ENCODE measurements at places on chromosomes 11 and 22.

DNA sequence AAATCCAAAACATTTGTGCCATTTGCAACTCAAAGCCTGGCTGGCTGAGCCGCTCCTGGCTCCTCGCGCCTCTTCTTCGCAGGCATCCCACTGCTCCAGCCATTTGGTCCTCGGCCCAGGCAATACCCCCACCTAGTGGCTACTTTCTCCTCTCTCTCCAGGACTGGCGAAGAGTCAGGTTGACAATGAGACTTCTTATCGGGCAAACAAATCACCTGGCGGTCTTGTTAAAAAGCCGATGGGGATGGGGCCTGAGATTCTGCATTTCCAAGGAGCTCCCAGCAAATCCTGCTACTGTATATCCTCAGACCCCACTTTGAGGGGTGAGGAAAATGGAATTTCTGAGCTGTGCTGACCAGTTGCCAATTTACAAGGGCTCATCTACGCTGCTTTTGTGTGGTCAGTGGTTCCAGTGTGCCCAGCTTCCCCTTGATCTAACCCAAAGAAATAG is 89.0 kb downstream of the ISX start:
- no peak for DNase-seq

DNA sequence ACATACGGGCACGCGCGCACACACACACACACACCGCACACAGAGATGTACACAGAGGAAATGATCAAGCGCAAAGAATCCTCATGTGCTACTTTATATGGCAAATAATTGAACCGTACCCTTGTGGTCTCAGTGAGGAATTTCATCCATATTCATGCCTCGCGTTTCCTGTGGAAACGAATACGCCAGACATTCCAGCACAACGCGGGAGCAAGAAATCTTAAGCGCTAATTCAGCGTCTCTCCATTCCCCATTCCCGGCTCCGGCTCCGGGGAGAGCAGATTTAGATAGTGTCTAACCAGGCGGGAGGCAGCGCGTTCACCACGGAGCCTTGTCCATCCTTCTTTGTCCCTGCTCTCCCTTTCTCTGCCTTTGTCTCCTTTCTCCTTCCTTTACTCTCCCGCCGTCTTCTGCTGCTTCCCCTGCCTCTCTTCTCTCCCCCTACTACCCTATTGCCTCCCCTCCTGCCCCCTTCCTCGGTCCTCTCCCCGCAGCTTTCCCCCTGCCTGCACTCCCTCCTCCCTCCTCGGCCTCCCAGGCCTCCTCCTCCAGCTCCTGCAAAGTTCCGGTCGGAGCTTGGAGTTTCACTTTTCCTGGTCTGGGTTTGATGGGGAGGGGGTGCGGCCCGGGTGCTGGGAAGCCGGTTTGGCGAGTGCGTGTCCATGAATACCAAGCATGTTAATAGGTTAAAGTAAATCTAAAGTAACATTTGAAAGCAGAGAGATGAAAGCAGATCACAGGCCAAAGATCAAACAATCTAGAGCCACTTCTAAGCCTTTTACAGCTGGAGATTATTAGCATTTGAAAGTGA is 579.3 kb downstream of the BUD13 start:
- DNase-seq: no peak

GRCh38 chr11:31872076-31872443 is 60.9 kb upstream of the PAX6 start:
- no peak for DNase-seq

GRCh38 chr22:22671506-22671905 is 27.1 kb downstream of the GGTLC2 start:
- no peak for DNase-seq

DNA sequence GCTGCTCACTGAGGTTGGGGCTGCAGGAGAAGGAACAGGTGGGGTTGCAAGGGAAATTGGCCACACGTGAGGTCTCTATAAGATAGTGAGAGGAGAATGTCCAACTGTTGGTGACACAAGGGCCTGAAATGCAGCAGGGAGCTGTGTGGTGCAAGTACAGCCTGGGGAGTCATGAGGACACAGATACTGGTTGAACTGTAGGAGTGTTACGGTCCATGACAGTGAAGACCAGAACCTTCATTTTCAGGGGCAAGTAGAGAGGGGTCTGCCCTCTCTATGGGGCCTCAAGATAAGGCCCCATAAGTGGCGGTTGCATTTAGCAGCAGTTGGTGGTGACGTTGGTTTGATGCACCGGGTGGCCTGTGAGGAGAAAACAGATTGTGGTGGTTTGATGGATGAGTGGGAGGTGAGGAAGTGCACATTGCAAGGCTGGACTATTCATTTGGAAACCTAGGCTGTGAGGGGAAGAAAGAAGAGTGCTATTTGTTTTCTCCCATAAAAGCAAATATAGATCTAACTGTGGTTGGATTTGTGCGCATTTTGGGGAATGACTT is 39.4 kb downstream of the MICAL2 start:
- DNase-seq: no peak

DNA sequence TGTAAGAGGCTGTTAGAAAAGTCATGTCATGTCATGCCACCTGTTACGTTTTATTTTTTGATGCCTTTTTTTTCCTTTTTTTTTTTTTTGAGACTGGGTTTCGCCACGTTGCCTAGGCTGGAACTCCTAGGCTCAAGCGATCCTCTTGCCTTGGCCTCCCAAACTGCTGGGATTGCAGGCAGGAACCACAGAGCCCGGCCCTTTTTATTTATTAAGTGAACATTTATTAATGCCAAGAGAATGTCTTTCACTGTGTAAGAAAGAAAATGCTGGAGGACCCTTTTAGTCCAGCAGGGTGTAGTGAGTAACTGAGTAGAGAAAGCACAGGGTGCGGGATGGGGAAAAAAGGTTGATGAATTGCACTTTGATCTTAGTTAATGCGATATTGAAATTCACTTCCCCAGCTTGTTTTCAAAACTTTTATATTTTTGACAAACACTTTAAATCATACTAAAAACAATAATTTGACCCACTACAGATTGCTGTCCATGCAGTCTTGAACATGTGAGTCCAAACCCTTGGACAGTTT is 2.3 kb upstream of the XBP1 start:
- DNase-seq: no peak

- peak; percentile 86 for DNase-seq
Measured at GRCh38 chr11:74325649-74326645, 14.5 kb upstream of the P4HA3 start.

- DNase-seq: no peak
Measured at GRCh38 chr11:72179804-72180396, 12.0 kb upstream of the FOLR1 start.

DNA sequence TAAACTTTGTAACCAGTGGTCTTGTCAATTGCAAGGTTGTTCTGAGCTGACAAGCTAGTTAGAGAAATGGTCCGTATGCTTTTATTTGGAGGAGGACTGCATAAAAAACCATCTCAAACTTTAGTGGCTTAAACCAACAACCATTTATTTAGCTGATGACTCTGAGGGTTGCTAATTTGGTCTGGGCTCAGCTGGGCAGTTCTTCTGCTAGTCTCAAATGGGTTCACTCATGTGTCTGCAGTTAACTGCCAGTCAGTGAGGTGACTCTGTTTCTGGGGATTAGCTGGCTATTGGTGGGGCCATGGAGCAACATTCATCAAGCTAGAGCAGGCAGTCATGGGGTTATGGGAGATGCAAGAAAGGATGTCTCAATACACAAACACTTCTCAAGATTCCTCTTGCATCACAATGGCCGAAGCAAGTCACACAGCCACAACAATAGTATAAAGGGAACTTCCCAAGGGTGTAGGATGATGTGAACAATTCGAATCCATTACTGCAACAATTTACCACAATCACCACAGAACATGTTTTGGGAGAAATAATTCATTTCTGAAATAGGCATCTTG is 521.9 kb downstream of the INSC start:
- no peak for DNase-seq

GRCh38 chr11:111416231-111416960 is 37.3 kb upstream of the POU2AF1 start:
- no peak for DNase-seq

- DNase-seq: no peak
Measured at GRCh38 chr11:9142732-9143131, 51.3 kb upstream of the SCUBE2 start.

GRCh38 chr22:36221799-36222751 is 17.3 kb downstream of the APOL2 start:
- DNase-seq: no peak

DNA sequence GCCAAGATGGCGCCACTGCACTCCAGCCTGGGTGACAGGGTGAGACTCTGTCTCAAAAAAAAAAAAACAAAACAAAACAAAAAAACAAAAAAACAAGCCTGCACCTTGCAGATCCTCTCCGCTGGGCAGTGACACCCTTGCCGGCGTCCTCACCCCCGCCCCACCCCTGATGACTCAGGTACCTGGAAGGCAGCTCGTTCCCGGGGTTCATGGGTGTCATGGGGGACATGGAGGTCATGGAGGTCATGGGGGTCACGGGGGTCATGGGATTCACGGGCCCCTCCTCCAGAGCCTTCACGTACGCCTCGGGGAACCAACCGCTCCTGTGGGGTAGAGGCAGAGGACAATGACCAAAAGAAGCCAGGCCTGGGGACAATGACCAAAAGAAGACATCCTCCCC is 3.0 kb upstream of the SLC16A8 start:
- no peak for DNase-seq

GRCh38 chr11:32451808-32452207 is 16.5 kb upstream of the WT1 start:
- peak; percentile 54 for DNase-seq

DNA sequence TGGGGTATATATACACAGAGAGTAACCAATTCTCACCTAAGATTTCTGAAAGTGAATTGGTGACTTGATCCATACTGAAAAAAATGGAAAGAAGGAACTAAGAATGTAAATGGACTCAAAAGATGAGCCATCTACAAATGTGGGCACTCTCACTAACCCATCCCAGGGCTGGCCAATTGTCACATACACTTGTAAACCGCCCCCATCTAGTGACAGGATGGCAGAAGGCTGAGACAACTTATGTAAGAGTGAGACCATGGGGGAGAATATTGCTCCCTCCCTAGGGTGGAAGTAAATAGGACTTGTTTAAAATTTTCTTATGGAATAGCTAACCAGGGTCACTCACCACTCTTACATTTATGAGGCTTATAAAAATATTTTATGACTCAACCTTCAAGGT is 377.1 kb upstream of the ISX start:
- no peak for DNase-seq

GRCh38 chr11:80462211-80462610 is 1021.4 kb upstream of the TENM4 start:
- DNase-seq: no peak

DNA sequence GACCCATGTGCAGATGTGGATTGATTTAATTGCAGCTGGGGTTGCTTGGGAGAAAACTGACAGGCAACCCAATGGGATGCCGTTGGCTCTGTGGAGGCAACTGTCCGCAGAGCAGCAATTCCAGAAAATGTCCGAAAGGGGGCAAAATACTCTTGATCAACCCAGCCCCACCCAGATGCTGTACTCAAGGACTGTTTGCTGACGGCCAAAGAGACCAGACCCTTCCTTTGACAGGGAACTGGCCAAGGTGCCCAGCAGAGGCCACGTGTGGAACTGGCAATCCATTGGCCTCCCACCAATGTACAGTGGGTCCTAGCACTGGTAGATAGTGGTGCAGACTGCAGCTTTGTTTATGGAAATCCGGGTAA is 29.7 kb upstream of the KCNA4 start:
- DNase-seq: no peak

- DNase-seq: no peak
Measured at GRCh38 chr11:116170526-116171120, 602.2 kb downstream of the BUD13 start.

DNA sequence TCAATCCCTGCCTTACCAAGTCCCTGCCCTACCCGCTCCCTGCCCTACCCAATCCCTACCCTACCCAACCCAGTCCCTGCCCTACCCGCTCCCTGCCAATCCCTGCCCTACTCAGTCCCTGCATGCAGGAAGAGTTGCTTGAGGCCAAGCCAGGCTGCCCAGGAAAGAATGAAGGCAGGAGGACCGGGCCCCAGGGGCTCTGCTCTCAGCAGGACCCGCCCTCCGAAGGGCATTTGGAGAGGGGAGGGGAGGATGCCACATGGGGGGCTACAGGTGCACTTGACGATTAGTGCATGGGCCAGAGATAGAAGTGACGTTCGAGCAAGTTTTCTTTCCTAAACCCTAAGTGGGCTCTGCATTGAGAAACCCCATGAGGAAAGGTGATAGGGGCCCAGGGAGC is 581.2 kb downstream of the TBC1D22A start:
- DNase-seq: no peak

DNA sequence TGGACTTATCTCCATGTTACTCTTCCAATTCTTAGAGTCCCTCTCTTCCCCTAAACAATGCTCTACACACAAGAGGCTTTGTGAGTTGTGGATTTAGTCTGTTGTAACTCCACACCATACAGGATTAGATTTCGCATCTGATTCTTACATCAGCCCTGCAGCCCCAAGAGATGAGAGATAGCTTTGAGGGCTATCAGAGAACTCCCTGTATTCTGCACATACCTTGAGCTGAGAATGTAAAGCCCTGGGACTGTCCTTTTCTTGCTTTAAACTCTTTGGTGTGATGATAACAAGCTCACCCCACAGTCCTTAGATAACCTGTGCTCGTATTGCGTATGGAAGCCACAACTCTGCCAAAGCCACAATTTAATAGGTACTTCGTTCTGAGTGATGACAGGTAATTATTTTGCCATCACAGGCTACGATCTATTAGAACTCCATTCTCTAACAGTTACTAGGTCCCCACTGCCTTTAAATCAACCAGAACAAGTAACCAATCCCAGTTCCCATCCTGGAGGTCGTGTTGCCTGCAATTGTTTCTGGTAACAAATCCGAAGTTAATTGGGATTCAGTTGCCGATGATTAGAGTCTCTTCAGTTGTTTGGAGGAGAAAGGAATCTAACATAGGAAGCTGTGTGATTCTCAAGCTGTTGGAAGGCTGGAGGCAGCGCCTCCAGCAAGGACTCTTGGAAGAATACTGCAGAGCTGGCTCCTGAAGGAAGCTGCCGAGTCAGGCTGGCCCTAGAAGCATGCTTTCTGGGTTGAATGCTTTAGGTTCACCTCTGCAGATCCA is 1.3 kb upstream of the PARVG start:
- no peak for DNase-seq

GRCh38 chr22:44546686-44547310 is 48.8 kb upstream of the RTL6 start:
- DNase-seq: no peak

DNA sequence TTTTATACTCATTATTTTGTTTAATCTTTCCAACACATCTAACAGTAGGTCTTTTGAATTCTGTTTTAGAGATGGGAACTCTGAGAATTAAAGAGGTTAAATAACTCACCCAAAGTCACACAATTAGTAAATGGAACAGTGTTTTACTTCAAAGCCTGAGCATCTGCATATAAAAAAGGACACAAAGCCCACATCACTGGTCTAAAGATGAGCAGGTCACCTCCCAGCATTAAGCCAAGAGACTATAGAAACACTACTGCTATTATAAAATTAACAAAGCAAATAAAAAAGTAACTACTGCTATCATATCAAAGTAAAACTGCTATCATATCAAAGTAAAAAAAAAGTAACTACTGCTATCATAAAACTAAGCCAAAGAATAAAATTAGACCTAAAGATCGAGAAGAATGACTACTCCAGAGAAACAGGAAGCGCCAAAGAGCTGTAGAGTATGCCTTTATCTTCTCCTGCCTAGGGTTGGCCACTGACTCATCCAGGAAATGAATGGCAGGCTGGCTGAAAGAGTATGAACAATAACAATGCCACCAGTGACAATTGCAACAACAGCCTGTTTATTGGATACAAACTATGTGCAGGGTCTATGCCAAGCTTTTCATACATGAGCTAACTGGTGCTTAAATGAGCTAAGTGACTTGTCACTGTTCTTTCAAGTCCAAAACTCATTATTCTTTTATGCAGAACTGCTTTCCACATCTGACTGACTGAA is 1153.0 kb upstream of the TENM4 start:
- DNase-seq: peak; percentile 0

Measured in skeletal muscle cell (primary cell).